ENCODE measurements at places on chromosomes 1 and 21.

DNA sequence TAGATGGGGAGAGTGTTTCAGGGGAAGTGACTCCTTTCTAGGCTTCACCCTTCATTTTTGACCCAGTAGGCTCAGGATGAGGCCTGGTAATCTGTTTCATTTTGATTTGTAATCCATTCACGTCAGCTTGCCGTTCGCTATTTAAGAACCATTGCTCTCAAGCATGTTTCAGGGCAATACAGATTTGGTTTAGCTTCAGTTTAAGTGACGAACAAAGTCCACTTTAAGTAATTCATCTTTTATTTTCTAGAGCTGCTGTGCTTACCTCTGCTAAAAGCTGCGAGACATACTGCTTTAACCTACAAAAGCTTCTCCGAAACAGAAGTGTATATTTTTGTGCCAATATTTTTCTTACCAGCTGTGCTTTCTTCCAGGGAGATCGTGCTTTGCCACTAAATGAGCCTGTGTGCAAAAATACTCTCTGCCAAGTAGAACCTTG, 8.9 kb upstream of the FMO3 start:
- DNase-seq: no peak

DNA sequence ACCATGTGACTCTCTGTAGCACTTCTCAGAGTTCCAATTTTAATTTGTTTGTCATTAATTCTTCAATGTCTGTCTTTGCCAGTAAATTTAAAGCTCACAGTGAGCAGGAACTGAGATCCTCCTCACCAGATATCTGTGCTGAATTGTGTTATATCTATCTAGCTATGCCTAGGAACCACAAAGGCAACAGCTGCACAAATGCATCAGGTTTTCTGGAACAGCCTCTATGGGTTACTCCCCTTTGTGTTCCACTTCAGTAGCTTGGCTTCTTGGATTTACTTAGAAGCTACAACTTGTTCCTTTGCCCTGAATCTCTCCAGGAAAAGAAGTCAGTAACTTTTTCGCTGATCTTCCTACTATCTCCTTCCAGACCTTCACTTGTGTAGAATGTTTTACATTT, 1237.8 kb upstream of the ADGRL4 start:
- DNase-seq: no peak

GRCh38 chr1:46820076-46820475, 21.2 kb downstream of the CYP4B1 start:
- DNase-seq: no peak

DNA sequence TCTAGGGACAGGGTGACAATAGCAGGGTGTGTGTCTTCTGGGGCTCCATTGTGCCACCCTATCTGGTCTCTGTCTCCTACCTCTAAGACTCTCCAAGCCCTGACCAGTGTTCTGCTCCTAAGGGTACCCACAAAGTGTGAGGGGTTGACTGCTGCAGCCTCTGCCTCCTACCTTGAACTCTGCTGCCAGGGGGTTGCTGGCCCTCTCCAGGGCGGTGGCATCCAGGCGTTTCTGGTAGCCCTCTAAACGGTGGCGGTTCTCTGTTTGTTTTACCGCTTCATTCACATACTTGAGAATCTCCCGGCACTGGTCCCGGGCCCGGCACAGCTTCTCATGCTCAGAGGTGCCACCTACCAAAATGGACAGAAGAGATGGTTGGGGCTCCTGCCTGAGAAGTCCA, 24.4 kb downstream of the LRRC71 start:
- no peak for DNase-seq

- DNase-seq: no peak
Observed at GRCh38 chr1:78377356-78377928, 113.3 kb upstream of the PTGFR start.

GRCh38 chr1:183674886-183675285, 21.8 kb upstream of the APOBEC4 start:
- no peak for DNase-seq

DNA sequence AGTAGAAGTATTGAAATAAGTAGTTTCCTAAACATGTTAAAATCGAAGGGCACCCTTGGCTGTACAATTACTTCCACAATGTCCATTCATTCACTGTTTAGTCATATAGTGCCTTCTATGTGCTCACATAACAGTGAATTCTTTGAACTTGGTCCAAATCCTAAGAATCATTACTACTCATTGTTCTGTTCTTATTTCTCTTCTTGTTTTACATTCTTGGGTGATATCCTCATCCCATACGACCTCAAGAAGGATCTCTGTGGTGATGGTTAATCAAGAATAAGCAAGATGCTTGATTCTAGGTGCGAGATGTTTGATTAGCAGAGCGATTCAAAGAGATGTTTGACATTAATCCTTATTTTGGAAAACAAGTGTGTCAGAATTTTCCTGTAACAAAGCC, 667.4 kb upstream of the ZP4 start:
- no peak for DNase-seq

DNA sequence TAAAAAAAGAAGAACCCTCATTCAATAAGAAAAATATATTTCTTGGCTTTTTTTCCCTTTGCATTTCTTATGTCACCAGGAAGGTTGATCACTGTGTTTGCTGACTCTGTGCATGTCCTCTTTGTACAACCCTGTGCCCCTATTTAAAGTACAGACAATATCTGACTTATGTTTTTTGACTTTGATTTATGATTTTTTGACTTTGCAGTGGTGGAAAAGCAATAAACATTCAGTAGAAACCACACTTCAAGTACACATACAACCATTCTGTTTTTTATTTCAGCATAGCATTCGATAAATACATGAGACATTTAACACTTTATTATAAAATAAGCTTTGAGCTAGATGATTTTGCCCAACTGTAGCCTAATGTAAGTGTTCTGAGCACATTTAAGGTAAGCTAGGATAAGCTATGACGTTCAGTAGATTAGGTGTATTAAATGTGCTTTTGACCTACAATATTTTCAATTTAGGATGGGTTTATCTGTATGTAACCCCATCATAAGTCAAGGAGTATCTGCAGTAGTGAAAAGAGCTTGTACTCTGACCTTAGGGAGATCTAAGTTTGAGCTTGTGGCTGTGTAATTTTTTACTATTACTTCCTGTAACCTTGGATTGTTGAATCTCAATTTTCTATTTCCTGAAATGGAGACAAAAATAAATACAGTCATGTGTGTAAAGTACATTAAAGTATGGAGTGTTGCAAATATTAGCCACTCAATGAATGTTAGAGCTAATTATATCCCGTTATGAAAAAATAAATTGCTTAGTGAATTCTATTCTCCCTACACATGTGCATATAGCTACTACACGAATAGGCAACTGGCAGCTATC, 1.2 kb downstream of the RNASEL start:
- no peak for DNase-seq

GRCh38 chr1:103194060-103194459, 85.7 kb upstream of the COL11A1 start:
- no peak for DNase-seq

- peak; percentile 37 for DNase-seq
Observed at GRCh38 chr1:18018366-18018765, 89.2 kb upstream of the IGSF21 start.

- DNase-seq: no peak
Observed at GRCh38 chr1:60421965-60422364, 348.4 kb upstream of the C1orf87 start.

DNA sequence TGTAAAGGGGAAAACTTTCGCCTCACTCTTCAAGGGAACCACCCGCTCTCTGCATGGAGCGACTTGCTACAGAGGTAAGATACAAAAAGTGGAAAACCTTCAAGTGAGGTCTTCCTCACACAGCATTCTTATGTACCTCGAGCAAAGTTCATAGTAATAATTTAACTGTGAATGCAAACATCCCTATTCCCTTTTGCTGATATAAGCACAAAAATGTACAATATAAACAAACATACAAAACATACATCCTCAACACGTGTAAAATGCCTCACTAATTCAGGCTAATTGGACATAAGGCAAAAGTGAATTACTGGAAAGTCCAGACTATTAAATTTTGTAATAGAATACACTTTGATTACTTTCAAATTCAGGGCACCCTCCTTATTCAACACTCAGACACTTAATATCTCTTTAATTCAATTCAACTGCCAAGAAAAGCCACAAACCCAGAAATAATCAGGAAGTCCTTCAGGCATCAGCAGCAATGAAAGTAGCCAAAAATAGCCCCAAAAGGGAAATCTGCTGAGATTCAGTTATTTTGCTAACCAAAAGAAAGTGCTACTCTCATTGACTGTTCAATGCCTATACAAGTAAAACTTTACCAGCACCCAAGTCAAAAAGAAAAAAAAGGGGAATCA, 15.2 kb upstream of the LMX1A start:
- DNase-seq: no peak

DNA sequence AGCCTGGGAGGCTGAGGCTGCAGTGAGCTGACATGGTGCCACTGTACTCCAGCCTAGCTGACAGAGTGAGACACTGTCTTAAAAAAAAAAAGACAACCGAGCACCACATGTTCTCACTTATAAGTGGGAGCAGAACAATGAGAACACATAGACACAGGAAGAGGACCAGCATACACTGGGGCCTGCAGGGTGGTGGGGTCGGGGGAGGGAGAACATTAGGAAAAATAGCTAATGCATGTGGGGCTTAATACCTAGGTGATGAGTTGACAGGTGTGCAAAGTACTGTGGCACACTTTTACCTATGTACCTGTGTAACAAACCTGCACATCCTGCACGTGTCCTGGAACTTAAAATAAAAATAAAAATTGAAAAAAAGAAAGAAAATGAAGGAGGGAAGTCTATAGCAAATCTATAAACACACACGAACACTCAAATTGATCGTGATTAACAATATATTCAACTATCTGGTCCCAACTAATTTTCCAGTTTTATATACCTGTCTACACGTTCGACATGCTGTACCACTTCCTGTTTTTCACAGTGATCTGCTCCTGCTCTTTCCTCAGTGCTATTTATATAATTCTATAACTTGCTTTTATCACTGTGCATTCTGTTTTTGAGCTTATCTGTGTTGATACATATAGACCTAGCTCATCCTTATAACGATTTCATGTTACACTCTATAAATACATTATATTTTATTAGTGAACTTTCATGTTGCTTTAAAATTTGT, 27.2 kb downstream of the AK5 start:
- no peak for DNase-seq

DNA sequence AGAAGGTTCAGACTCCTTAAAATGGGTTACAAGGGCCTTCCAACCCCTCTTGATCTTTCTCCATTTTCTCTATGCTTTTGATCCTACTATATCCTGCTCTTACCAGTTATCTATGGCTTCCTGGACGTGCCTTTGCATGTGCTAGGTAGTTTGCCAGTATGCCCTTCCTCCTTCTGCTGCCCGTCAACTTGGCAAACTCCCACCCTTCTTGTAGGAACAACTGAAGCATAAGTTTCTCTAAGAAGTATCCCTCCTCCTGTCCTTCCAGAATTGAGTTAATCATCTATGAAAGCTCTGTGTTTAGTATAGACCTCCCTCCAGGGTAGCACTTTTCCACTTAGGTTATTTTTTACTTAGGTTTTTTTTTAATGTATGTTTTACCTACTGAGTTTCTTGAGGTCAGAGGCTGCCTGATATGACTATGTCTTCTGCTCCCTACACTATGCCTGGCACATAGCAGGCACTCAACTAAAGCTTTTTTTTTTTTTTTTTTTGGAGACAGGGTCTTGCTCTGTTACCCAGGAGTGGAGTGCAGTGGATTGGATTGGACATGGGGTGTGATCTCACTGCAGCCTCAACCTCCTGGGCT, 10.0 kb upstream of the IGSF3 start:
- no peak for DNase-seq

- DNase-seq: no peak
Observed at GRCh38 chr1:226738995-226739695, at the start of gene ITPKB. TSS of gene ITPKB (minus strand) at chr1:226739282. CDS start at chr1:226737458, 1,824 bp downstream.

GRCh38 chr1:156826630-156827029, 10.0 kb upstream of the SH2D2A start:
- no peak for DNase-seq

- DNase-seq: no peak
Observed at GRCh38 chr1:239247285-239247684, 139.1 kb upstream of the CHRM3 start.

DNA sequence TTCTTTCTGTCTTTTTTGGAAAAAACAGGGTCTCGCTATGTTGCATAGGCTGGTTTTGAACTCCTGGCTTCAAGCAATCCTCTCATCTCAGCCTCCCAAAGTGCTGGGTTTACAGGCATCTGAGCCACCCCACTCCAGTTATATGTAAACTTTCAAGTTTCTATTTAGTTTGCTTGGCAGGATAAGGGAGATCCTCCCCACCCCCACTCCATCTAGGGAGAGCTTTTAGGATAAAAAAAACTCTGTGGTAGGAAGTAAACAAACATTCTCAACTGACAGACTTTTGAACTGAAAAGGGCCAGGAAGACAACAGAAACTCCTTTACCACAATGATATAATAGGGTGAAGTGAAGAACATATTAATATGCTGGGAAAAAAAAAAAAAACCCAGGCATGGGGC, 41.0 kb upstream of the ZNF326 start:
- no peak for DNase-seq

GRCh38 chr1:27418326-27419185, 26.1 kb downstream of the GPR3 start:
- DNase-seq: no peak

DNA sequence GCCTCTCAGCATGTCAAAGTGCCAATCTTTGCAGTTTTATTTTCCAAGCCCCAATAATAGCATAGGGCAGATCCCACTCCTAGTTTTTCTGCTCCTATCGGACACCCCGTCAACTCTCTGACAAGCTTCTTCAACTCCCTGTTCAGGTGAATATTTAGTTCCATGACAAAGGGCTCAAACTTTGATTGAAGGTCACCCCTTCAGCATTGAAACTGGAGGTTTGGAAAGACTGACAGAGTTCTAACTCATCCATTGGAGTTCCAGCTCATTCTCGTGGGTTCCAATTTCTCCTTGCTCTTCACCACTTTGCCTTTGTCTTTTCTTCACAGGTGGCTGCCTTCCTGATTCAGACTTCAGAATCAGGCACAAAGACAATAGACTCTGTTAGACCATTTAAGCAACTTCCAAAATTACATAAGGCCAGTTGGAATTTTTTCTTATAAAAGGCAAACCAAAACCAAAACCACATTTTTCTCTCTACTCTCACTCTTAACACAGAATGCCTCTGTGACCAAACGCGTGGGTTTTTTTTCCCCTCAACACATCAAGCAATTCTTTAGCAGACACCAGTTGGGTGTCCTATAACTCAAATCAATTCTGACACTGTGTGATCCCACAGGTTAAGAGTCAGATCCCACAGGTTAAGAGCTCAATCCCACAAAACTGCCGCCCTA, 169.3 kb upstream of the USP25 start:
- DNase-seq: no peak

DNA sequence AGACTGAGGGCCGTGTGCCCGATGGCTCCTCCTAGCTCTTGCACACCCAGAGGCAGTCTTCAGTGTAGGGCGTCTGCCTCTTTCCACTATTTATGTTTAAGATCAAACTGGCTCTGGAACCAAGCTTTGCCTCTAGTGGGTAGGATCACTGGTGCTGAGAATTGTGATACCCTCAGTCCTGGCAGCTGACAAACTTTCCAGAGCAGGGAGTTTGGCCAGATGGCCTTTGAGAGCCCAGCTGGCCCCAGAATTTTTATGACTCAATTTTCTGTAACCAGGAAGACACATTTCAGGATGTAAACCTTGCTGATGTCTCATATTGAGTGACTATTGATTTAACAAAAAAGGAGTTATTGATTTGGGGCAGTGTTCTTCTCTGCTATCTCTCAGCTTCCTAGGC, 6.7 kb downstream of the COQ8A start:
- DNase-seq: no peak

GRCh38 chr1:178461701-178462100, 35.1 kb downstream of the CLEC20A start:
- no peak for DNase-seq
